ENCODE measurements at places on chromosomes 13 and 19.
A peak's percentile ranks its signal among the peaks of the same experiment; 100 is the strongest.

DNA sequence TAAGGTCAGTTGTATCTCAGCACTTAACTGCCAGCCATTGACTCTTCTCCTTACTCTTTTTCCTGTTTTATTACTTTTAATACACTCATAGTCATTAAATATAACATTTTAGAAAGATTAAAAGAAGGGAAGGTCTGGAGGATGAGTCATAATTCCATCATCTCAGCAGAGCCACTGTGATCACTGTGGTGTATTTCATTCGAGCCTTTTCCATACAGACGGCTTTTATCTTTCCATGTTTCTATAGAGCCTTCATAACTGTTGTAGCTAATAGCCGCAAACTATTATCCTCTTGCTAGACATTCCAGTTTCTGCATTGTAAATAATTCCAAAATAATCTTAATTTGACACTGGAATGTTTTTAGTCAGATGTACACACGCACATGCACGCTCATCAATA is 4.7 kb upstream of the FLT1 start:
- DNase-seq = no peak

- DNase-seq = no peak
Observed at GRCh38 chr19:16003391-16003790, 54.6 kb downstream of the OR10H4 start.

GRCh38 chr13:97327086-97327485 is 105.0 kb downstream of the MBNL2 start:
- DNase-seq = peak; percentile 34

- no peak for DNase-seq
Observed at GRCh38 chr19:14467391-14467790, 7.8 kb downstream of the PTGER1 start.

DNA sequence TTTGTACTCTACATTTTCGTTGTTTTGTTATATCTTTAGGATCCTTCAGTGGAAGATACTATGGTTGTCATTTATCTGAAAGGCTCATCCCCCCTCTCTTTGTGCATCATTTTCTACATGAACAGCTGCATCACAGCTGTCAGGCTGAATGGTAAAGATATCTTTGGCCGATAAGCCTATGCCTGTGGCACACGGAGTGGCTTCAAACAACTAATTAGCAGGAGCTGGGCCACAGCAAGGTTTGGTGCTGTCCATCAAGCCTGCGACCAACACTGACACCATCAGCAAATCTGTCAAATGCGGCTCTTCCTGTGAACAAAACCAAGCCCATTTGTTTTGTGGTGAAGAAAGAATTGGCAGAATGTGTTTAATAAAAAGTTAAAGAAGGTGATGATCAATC is 334.4 kb downstream of the PCDH9 start:
- peak; percentile 18 for DNase-seq

- no peak for DNase-seq
Observed at GRCh38 chr19:49455773-49456172, 2.7 kb downstream of the ALDH16A1 start.

DNA sequence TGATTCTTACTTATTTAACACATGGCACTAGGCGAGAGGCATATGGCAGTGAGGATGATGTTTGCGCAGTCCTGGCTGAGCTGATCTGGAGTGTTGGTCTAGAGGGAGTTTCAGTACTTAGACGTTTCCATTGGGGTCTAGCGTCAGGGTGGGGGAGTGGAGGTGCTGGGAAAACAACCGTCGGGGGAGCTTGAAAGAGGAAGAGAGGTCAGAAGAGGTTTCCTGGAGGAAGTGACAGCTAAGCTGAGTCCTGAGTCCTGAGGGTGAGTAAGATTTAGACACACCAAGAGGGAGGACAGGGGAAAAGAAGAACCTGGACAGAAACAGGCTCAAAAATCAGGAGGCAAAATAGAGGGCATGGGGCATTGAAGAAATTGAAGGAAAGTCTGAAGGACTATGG is 81.4 kb downstream of the ALOX5AP start:
- peak; percentile 43 for DNase-seq

- peak; percentile 83 for DNase-seq
Observed at GRCh38 chr13:39051157-39051556, 12.9 kb downstream of the NHLRC3 start.

GRCh38 chr13:35833608-35834275 is 297.4 kb downstream of the DCLK1 start:
- DNase-seq = no peak

- DNase-seq = no peak
Observed at GRCh38 chr19:13850910-13851733, 25.8 kb upstream of the NANOS3 start.

DNA sequence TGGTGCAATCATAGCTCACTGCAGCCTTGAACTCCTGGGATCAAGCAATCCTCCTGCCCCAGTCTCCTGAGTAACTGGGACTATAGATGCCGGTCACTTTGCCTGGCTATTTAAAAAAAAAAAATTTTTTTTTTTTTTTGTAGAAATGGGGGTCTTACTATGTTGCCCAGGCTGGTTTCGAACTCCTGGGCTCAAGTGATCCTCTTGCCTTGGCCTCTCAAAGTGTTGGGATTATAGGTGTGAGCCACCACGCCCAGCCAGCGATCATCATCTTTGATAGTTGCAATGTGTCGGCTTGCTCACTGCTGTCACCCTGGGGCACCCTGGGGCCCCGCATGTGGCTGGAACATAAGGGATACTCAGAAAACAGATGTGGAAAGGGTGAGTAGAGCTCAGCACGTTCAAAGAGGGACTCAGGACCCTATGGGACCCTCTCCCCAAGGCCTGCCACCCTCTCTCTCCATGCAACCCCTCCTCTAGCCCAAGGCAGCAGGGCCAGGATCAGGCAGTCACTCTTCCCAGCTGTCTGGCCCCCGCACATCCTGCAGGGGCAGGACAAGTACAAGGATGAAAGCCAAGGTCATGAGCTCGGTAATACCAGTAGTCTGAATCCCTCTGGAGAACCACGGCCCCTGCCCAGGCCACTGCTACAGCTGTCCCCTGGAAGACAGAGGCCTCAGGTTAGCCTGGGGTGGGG is 6.5 kb upstream of the CCL25 start:
- DNase-seq = peak; percentile 44

DNA sequence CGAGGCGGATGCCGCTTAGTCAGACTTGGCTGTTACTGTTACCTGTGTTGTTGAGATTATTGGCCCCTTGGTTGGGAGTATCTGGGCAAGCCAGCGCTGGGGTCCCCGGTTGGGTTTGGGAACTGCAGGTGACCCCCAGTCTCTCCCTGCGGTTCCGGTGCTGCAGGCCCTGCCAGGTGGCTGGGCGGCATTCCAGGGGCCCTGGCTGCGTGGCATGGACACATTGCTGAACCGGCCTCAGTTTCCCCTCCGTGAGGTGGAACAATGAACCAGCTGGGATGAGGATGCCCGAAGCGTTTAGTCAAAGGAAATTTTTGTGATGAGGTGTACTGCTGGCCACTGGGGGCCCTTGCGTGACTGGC is 538 bp downstream of the B3GNT3 start:
- no peak for DNase-seq

DNA sequence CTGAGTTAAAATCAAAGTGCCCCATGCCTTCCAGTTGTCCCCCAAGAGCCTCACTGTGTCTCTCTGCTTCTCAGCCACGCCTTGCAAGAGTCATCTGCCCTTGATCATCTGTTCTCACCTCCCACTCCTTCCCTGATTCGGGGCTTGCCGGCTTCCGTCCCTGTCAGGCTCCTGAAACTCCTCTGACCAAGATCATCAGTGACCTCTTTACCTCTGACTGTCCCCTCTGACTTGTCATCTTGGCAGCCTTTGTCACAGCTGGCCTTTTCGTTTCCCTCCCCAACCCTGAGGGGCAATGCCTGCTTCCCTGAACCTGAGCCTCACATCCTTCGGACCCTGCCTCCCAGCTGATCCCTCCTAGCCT is 66.3 kb downstream of the MAP4K1 start:
- DNase-seq = no peak

DNA sequence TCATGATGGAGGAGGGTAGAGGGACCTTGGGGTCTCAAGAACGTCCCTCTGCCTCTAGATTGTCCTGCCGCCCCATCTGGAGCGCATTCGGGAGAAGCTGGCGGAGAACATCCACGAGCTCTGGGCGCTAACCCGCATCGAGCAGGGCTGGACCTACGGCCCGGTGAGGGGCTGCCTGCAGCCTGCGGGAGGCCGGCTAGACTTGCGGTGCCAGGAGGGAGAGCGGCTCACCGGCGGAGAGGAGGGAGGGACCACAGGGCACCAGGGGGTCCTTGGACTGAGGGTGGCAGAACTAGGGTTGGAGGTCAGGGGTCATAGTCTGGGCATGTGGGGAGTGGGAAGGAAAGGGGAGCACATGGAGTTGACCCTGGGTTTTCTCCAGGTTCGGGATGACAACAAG is 29.9 kb downstream of the RYR1 start:
- DNase-seq = no peak

- DNase-seq = no peak
Observed at GRCh38 chr13:44620057-44620456, 43.9 kb upstream of the TSC22D1 start.

GRCh38 chr13:101116826-101117225 is 299.5 kb downstream of the NALCN start:
- DNase-seq = no peak

GRCh38 chr13:75896271-75896670 is 260.1 kb downstream of the LMO7 start:
- no peak for DNase-seq

DNA sequence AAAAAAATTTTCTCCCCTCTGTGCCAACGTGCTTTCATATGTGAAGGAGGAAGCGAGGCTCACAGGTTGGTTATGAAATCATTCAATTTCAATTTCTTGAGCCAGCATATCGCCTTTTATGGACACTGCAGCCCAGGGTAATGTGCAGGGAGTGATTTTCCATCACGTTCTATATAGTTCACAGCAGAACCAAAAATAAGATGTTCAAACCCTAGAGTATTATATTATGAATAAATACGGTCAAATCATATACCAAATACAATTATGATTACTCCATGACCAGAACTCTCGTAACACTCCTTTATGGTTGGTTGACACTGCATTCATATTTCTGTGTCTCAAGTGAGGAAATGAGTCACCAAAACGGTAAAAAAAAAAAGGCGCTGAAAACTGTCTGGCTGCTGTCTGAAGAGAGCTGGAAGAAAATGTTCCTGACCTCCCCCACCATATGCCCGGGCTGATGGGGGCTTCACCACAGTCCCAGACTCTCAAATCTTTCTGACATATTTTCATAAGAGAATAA is 75.8 kb upstream of the UBAC2 start:
- DNase-seq = no peak

DNA sequence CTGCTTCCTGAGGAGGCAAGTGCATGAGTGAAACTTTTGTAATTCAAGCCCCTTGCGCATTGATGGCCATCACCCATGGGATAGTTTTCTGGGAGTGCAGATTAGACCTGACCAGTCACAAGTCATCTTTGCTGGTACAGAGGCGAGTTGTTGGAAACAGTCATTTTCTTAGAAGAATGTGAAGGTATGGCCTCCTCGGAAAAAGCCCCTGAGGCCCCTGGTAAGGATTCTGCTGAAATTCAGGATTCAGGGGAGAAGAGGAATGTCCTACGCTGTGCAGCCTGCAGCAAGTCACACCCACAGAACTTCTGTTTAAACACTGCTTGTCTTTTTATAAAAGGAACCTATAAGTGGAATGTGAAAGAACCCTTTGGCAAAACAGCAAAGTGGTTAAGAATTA is 11.0 kb upstream of the SPART start:
- DNase-seq = no peak

GRCh38 chr13:100014621-100015020 is 33.0 kb downstream of the ZIC2 start:
- DNase-seq = no peak

DNA sequence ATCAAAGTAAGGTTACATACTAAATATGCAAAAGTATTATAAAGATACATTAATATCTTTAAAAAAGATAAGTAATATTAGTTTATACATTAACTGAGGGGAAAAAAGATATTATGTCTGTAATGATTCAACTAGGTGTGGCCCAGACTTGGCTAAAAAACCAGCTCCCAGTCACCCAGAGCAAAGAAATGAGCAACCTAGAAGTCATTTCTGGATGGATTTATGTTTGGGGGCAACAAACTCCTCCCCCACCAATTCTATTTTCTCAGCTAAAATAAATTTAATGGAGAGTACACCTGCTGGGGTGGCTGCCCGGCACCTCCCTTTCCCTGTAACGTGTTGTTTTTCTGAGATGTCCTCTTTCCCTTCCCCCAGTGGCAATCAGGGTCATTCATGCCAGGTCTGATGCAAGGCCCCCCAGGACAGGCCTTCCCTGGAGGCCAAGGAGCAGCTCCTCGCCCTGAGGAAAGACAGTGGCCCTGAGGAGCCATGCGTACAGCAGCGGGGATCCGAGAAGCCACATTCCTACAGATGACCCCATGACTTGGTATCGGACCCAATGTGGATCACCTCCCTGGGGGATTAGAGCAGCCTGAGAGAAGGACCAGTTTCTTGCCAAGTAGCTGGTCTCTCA is 78.6 kb upstream of the DOCK9 start:
- no peak for DNase-seq

DNA sequence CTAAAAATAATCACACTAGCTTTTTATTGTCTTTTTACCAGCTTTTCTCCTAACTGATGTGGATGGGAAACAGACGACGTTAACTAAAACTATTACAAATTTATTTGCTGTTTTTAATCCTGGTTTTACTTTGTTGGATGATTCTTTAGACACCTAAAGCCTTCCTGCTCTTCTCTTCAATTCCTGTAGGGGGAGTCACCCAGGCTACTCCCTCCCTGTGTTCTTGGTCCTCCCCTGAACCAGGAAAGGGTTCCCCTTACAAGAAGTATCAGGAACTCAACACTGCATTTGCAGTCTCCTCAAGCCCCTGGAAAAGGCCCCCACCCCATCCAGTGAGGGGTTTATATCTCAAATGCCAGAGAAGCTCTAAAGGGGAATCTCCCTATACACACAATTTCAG is 206.1 kb downstream of the SUCLA2 start:
- DNase-seq = peak; percentile 31

DNA sequence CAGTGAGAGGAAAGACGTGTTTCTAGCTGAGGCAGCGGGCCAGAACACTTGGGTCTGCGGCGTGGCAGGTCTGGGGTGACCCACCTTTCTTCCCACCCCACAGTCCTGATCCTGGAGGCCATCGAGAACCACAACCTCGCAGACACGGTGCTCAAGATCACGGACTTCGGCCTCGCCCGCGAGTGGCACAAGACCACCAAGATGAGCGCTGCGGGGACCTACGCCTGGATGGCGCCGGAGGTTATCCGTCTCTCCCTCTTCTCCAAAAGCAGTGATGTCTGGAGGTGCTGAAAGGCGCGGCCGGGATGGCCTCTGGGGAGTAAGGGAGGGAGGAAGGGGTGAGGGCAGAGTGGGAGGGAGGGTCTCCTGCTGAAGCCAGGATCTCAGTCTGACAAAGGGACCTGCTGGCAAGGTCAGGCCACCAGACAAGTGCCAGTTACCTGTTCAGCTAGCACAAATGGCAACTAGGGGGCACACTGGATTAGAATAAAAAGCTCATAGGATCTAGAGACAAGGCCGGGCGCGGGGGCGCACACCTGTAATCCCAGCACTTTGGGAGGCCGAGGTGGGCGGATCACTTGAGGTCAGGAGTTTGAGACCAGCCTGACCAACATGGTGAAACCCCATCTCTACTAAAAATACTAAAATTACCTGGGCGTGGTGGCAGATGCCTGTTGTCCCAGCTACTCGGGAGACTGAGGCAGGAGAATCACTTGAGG is 7.2 kb downstream of the MAP3K10 start:
- no peak for DNase-seq

Data from NCI-H82 (cell line).